T follicular helper cell (primary cell): ENCODE measurements at places on chromosomes 5 and 9.

- no peak for DNase-seq
These were observed 311.9 kb upstream of the TRPC7 start for GRCh38 chr5:136677217-136677616.

- no peak for DNase-seq
These were observed 135.5 kb downstream of the SPATA31D1 start for GRCh38 chr9:82124090-82124489.

GRCh38 chr5:96033116-96033515 is 71.5 kb upstream of the ELL2 start:
- no peak for DNase-seq

DNA sequence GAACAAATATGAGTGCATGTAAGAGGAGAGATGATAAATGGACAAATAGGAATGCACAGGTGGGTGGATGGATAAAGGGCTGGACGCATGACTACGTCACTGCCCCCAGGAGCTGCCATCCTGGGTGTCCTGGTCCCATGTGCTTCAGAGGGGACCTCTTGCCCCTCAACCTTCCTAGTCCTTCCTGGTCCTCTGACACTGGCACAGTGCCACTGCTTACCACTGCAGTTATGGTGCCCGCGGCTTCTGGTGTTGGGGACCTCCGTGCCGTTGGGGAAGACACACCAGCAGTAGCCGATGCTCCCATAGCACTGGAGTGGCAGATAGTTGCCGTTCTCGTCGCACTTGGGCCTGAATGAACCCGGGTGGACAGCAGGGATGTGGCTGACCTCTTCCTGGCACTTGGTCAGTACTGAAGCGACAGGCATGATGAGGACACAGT is 9.8 kb downstream of the CD74 start:
- DNase-seq: no peak

- no peak for DNase-seq
These were observed 28.7 kb upstream of the MEGF9 start for GRCh38 chr9:120742951-120743416.
